ENCODE measurements at places on chromosomes 2 and 18.

GRCh38 chr18:44635546-44635945, 45.1 kb upstream of the SETBP1 start:
- no peak for DNase-seq

DNA sequence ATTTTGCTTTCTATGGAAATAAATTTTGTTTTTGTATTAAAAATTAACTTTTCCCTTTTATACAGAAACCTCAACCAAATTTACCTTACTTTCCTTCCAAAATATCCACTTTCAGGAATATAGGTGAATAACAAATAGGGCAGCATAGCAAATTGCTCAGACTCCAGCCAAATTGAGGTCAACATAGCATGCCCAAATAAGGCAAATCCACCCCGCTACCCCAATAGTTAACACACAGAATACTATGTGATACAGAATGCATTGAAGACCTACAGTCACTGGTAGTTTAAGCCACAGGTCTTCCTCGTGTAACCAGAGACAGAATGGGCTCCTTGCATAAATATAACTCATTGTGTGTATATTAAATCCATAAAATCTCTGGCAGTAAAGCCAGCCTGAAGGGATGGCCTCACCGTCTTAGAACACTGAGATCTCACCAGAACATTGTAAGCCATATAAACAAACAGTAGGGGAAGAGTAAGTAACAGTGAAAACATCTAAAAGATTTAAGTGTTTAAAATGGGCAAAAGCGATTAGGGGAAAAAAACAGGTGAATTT, 72.2 kb downstream of the PMAIP1 start:
- no peak for DNase-seq

GRCh38 chr18:69981948-69982347, 34.3 kb upstream of the CD226 start:
- DNase-seq, result no peak

GRCh38 chr2:201709049-201709448, 10.6 kb upstream of the MPP4 start:
- no peak for DNase-seq

- DNase-seq, result no peak
These were observed 130.1 kb downstream of the GBX2 start for GRCh38 chr2:236038096-236038495.

- no peak for DNase-seq
These were observed 69.2 kb downstream of the EHBP1 start for GRCh38 chr2:62774555-62775366.

GRCh38 chr2:33288011-33288410, 188.4 kb upstream of the RASGRP3 start:
- DNase-seq, result no peak

- no peak for DNase-seq
These were observed 64.7 kb upstream of the PXDN start for GRCh38 chr2:1808981-1809422.

DNA sequence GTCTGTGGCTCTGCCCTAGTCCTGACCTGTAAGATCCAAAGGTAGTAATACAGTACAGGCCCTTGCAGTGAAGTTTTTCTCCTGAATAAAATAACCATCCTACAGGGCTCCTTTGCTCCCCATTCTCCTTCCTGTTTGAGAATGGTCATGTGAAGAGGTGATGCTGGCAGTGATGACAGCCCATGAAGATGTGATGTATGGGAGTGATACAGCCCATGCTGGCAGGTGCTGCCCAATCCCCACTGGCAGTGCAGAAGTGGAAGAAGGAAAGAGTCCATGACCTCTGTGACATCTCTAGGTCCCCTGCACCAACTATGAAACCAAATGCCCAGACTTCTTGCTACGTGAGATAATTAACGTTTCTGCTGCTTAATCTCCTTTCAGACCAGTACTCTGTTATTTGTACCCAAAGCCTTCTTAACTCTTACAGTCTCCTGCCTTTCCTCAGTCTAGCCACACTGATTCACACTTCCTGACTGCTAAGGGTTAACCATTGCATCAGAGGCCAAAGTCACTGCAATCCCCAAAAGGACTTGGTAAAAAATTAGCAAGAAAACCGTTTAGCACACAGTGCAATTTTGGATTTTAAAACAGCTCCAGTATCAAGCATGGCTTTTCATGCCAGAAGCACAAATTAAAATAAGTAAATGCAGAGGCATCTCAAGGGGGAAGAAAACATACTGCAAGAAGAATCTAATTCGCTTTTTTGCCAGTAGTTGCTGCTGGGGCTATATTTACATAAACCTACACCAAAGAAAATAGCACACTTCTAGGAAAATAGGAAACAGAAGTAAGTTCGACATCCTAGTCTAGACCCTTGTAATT, 98.0 kb downstream of the STK39 start:
- DNase-seq, result no peak

DNA sequence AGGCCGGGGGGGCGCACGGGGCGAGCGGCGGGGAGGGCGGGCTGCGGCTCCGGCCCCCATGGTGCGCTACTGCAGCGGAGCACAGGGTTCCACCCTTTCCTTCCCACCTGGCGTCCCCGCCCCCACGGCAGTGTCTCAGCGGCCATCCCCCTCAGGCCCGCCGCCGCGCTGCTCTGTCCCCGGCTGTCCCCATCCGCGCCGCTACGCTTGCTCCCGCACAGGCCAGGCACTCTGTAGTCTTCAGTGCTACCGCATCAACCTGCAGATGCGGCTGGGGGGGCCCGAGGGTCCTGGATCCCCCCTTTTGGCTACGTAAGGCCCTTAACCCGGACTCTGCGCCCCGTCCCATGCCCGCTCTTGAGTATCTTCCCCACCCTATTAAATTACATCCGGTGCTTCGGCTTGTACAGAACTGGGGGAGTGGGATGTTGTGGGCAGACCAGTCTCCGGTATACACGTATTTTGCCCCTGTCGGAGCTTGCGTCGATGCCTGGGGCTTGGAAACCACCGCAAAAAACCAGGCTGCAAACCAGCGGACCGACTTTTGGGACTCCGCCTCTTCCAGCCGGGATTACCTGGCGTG, 598 bp upstream of the WBP1 start:
- no peak for DNase-seq

- DNase-seq, result no peak
These were observed 25.4 kb downstream of the CENPA start for GRCh38 chr2:26811261-26811660.

GRCh38 chr18:7946734-7947377, 379.7 kb downstream of the PTPRM start:
- DNase-seq, result peak; percentile 53

DNA sequence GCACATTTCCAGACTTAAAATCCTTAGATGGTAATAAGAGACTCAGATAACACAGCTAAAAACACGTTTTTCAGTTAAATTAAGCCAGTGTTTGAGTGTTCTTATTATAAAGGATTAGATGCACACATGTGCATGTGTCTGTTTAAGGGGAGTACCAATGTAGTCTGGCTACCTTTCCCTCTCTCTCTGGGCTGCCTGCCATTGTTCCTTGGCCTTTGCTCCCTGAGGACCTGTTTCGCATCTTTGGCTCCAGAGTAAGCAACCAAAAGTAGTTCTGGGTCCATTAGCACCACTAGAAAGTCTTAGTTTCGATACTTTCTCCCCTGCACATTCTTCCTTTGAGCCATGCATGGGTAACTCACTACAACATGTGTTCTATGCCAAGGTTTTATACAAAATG, 228.3 kb downstream of the TPGS2 start:
- no peak for DNase-seq

DNA sequence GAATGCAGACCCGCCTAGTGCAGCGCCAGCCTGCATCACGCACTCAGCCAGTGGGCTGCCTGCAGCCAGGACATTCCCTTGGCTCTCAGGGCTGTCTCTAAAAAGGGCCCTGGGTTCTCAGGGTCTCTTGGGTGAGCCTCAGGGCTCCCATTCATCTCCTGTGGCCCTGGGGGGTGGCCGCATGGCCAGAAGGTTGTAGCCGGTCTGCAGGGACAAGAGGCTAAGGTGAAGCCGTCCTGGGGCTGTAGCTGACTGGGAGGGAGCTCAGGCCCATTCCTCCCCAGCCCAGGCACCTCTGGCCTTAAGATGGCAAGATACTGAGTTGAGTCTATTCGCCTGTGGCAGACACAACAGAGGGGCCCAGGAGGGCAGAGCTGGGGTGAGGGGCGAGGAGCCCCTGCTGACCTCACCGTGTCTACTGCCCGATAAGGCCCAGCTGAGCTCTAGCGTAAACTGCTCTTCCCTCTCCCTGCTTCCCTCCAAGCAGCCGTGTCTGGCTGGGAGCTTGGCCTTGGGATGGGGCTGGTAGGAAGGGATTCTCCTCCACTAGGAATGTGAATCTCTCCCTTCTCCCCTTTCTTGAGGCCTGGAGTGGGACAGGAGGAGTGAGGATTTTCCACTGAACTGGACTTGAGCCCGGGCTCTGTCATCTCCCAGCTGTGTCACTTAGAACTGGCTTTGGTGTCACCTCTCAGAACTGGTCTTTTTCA, 37.9 kb downstream of the INHBB start:
- no peak for DNase-seq

DNA sequence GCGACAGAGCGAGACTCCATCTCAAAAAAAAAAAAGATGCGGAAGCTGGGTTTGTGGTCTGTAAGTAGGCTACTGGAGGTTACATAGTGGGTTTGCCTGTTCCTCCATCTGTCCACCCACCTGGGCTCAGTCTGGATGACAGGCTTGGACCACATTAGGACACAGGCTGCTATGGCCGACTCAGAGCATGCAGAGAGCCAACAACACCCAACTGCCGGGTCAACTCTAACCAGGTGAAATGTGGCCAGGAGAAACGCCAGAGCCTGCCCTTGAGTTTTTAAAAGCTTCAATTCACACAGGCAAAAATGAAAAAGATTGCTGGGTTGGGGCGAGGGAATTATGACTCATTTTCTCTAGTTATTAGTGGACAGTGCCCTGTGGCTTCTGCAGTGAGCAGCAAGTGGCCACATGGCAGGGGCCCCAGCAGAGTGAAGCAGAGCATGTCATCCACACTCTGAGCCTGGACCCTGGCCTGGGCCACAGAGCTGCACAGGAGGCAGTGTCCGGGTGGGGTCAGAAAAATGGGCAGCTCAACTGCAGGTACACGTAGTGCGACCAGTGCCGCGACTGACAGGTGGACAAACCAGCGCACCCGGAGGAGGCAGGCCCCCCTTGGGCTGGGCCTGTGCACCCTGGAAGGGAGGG, 67.4 kb downstream of the BIN1 start:
- no peak for DNase-seq

DNA sequence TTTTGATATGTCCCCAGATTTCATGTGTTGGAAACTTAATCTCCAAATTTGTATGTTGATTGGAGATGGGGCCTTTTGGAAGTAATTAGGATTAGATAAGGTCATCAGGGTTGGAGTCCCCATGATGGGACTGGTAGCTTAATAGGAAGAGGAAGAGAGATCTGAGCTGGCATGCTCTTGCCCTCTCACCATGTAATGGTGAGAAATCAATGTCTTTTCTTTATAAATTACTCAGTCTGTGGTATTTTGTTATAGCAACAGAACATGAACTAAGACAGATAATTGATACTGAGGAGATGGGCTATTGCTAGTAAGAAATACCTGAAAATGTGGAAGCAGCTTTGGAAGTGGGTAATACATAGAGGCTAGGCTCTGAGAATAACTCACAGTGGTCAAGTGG, 48.0 kb downstream of the CDC42EP3 start:
- DNase-seq, result no peak

DNA sequence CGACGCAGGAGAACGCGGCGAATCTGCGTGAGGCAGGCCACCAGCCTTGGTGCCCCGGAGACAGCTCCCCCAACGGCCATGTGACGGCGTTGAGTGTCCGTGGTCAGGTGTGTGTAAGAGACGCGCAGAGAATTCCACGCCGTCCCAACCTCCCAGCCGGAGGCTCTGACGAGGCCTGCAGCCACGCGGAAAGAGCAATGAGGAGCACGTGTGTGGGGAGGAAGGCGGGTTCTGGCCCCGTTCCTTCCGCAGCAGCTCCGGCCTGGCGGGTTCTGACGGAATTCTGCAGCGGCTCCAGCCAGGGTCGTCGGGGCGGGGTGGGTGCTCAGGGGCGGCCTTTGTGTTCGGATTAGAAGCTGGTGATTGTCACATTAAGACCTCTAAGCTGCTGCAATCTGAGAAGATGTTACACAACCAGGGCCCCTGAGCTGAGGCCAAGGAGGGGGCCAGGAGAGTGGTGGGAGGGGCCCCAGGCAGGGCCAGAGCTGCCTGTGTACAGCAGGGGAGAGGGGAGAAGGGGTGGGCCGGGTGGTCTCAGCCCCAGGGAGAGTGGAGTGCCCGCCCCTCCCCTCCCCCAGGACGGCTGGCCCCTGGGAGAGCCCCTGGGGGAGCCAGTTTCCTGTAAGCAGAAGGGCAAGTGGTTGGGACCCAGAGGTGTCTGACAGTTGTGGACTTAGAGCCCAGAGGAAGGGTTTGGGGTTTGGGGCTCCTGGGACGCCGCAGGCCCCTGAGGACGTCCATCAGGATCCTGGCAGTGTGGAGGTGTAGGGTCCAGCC, 5.1 kb upstream of the GAL3ST2 start:
- DNase-seq, result no peak

DNA sequence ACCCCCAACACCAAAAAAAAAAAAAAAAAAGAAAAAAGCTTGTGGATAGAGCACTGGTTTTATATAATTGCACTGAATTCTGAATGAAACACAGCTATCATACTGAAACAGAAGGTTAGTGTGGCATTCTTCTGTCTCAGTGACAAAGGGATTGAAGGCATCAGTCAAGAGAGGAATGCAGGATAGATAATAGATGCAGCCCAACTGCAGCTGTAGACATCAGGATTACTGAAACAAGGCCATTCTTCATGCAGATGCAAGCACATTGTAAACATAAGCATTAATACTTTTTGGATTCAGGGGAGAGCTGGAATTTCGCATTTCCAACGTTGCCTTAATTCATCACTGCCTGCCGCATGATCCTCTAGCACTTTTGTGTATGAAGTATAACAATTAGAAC, 897.4 kb upstream of the KLHL29 start:
- no peak for DNase-seq

- DNase-seq, result no peak
These were observed 7.5 kb downstream of the NPPC start for GRCh38 chr2:231918501-231919330.

DNA sequence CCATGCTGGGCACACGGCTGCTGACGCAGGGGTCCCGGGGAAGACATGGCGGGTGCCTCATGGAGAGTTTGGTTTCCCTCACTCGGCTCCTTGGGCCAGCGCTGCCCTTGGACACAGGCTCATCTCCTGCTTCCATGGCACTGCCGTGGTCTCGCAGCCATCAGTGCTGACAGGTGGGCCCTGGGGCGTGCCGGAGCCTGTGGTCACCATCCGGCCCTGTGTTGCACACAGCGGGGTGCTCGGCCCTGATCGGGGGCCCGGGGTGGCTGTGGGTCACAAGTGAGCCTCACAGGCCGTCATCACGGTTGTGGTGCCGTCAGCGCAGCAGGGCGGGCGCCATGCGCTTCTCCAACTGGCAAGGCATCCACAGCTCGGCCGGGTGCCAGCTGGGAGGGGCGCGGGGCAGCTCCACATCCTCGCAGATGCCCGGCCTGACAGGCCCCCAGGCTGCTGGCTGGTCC, 582 bp downstream of the RTP5 start:
- DNase-seq, result no peak

DNA sequence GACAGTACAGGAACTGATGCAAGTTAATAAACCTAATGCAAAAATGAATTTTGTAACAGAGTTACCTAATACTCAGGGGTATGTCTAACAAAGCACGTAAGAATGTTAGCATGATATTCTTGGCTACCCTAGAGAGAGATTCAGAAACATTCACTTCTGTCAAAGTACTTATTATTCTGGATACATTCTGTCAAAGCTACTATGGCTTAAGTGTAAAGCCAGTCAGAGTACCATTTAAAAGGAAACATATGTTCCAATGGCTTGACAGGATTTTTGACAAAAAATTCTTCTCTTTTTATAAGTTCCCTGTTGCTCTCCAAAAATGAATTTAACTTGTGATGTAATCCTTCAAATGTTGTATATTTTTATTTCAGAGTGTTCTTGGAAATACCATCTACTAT, 85.5 kb downstream of the PIGN start:
- DNase-seq, result peak; percentile 50
